ENCODE measurements at places on chromosomes 6 and 20. TPM values are rescaled to one million over a fixed set of nuclear protein-coding genes. Genes with fewer than 3 reads are reported as not detected.

Gene BANF2
- total RNA-seq = not detected

Gene VSX1
- not detected for total RNA-seq

Gene WFDC10B
- total RNA-seq = not detected

- no peak overlapping the region for H3K4me3 ChIP-seq
- DNase-seq = no peak
- no peaks in the 10 kb centered on the region for H3K4me1 ChIP-seq
- H3K27ac ChIP-seq = no peak overlapping the region
- no peaks in the 10 kb centered on the region for H3K27me3 ChIP-seq
These were observed 231.5 kb downstream of the C6orf118 start for GRCh38 chr6:165077876-165078275.

DNA sequence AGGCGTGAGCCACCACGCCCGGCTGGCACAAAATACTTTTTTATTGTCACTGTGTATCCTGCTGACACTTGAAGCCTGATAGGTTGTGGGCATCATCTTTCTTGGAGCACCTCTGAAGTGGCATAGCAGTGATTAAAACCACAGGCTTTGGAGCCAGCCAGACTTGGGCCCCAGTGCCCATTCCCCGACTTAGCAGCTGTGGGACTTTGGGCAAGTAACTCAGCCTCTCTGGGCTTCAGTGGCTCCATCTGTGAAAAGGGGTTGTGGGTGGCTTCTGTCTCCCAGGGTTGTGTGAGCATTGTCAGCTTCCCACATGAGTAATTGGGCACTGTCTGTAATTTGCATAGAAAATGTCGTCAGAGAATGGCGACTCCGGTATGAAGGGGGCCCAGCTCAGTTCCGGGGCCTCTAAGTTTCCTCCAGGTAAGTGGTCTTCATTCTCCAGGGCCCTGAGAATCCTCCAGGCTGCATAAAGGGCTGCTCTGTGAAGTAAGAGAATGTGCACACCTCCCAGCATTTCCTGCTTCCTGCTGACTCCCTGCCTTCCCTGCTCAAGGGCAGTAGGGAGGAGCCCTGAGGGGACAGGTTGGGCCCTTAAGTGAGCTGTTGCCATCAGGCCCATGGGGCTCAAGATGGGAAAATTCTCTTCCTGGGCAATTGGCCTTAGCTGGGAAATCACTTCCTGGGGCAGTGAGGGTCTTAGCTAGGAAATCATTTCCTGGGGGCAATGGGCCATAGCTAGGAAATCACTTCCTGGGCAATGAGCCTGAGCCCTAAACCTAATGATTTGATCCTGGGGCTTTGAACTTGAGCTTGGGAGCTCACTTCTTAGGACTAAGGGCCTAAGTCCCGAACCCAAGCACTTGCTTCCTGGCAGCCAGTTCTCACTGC lies 27.2 kb downstream of the ARHGAP40 start:
- DNase-seq = no peak
- no peaks in the 10 kb centered on the region for H3K36me3 ChIP-seq
- no peak overlapping the region for H3K27ac ChIP-seq
- H3K27me3 ChIP-seq = no peaks in the 10 kb centered on the region

DNA sequence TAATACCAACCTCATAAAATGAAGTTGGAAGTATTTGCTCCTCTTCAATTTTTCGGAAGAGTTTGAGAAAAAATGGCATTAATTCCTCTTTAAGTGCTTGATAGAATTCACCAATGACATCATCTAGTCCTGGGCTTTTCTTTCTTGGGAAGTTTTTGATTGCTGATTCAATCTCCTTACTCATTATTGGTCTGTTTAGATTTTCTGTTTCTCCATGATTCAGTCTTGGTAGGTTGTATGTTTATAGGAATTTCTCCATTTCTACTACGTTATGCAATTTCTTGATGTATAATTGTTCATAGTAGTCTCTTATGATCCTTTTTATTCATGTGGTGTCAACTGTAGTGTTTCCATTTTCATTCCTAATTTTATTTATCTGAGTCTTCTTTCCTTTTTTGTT lies 176.9 kb upstream of the PRND start:
- no peak for DNase-seq
- H3K27me3 ChIP-seq = no peaks in the 10 kb centered on the region

GRCh38 chr20:25738198-25738597 lies 41.5 kb upstream of the ZNF337 start:
- no peak overlapping the region for H3K4me3 ChIP-seq
- H3K27ac ChIP-seq = no peak overlapping the region
- H3K36me3 ChIP-seq = no peaks in the 10 kb centered on the region
- no peaks in the 10 kb centered on the region for H3K4me1 ChIP-seq
- DNase-seq = no peak
- H3K27me3 ChIP-seq = no peaks in the 10 kb centered on the region
